ENCODE measurements at places on chromosomes 7 and 10.

- DNase-seq: no peak
These were observed 30.8 kb downstream of the UMAD1 start for GRCh38 chr7:7671361-7671760.

- DNase-seq: no peak
These were observed 43.2 kb downstream of the MCMBP start for GRCh38 chr10:119829429-119829828.

DNA sequence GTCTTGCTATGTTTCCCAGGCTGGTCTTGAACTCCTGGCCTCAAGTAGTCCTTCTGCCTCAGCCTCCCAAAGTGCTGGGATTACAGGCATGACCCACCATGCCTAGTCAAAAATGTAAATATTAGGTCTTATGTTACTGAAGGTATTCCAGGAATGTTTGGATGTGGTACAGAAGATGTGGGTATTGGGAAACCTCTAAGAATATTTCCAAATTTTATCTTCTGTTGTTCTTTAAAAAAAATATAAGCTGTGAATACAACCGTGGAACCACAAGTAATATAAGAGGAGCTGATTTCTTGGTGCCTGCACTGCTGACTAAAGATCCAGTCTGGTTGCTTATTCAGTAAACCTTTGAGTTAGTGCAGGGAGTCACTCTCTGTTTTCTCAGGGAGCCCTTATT lies 178.3 kb downstream of the AUTS2 start:
- DNase-seq: no peak

- DNase-seq: no peak
These were observed 443.7 kb upstream of the GRM3 start for GRCh38 chr7:86199881-86200614.

GRCh38 chr7:2438186-2438585 lies 34.8 kb downstream of the CHST12 start:
- no peak for DNase-seq

DNA sequence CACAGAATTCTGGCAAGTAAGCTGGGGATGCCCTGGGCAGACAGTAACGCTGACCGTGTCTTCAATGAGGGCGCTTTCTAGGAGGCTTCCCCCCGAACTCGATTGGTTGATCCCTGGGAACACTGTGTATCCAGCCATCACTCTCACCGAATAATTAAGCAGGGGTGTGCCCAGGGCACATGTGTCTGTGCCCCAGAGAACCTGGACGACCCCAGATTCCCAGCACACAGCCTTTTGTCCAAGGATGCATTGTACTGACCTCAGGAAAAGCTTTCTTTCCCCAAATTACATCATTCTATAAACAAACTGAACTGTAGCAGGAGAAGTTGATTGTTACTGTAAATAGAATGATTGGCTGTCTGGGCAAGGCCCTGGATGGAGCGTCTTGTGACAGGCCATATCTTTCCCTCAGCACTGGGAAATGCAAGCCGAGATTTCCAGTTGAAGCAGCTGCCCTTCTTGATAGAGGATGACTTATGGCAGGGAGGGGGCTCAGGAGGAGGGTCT lies 6.6 kb upstream of the DEPP1 start:
- no peak for DNase-seq

DNA sequence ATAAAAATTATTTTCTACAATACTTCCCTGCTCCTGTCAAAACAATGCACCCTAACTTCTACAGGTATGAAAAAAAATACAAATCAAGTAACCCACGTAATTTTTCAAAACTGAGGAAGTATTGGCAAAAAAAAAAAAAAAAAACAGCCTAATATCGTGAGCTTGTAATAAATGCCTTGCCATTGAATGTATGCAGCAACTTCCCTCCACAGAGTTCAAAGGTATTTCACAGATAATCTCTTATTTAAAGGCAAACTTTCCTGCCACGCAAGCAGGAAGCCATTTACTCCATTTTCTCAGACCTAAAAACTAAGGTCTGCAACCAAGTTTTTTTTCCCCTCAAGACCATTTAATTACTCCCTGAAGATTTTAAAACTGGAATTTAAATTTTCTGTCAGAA lies 642 bp upstream of the AGR2 start:
- DNase-seq: no peak

GRCh38 chr10:86747796-86748581 lies 8.4 kb upstream of the BMPR1A start:
- no peak for DNase-seq

GRCh38 chr10:127523476-127523875 lies 25.6 kb upstream of the NPS start:
- no peak for DNase-seq

DNA sequence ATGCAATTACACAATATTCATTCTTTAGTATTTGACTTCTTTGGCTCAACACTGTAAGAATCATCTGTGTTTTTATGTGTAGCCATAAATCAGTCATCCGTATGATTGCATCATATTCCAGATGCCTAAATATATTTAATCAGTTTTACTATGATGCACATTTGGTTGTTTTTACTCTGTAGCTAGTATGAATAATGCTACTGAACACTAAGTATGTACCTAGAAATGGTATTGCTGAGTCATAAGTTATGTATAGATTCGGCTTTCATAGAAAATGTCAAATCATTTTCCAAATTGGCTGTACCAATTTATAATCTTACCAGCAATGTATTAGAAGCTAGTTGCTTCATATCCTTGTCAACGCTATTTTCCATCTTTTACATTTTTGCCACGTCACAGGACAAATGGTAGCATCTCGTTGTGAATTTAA lies 197.3 kb upstream of the PLXNA4 start:
- DNase-seq: no peak

- no peak for DNase-seq
These were observed 129.6 kb downstream of the TNS3 start for GRCh38 chr7:47452295-47452694.

GRCh38 chr7:76296743-76297740 lies 5.4 kb upstream of the HSPB1 start:
- no peak for DNase-seq

DNA sequence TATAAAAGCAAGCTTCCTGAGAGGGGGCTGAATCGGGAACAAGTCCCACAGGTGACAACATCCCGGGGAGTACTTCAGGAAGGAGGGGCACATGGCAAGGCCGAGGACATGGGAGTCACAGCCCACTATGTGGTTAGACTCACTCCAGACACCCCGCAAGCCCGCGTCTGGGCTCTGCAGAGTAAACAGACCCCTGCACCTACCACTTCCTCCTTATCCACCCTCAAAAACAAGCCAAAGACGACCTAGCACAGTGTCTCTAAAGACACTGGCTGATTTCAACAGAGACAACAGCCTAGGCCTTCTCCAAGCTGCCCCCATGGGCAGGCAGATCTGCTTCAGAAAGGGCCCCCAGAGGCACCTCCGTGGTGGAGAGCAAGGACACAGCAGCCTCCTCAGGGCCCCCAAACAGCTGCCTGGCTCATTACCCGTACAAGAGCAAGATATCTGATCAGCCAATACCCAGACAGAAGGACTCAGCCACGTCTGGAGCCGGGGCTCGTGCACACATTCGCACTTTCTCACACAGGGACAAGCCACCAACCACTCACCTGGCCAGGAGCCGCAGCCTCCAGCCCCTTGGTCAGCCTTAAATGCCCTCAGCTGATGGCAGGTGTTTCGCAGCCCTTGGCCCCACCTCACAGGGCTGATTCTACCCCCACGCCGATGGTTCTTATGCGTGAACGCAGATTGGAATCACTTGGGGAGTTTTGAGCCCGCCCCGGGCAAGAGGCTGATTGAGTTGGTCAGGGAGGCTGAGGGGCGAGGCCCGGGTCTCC lies 10.7 kb upstream of the KPNA7 start:
- DNase-seq: no peak

DNA sequence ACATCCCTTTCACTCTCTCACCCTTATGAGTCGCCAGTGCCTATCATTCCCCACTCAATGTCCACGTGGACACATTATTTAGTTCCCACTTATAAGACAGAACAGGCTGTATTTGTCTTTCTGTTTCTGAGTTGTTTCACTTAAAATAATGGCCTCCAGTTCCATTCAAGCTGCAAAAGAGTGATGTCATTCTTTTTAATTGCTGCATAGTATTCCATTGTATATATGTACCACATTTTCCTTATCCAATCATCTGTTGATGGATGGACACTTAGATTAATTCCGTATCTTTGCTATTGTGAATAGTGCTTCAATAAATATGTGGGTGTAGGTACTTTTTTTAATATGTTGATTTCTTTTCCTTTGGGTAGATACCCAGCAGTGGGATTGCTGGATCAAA lies 79.1 kb downstream of the ZNF365 start:
- DNase-seq: no peak

- DNase-seq: no peak
These were observed 174.3 kb downstream of the TCERG1L start for GRCh38 chr10:131137223-131137622.

GRCh38 chr7:74482629-74483401 lies 29.1 kb downstream of the GTF2IRD1 start:
- DNase-seq: no peak

DNA sequence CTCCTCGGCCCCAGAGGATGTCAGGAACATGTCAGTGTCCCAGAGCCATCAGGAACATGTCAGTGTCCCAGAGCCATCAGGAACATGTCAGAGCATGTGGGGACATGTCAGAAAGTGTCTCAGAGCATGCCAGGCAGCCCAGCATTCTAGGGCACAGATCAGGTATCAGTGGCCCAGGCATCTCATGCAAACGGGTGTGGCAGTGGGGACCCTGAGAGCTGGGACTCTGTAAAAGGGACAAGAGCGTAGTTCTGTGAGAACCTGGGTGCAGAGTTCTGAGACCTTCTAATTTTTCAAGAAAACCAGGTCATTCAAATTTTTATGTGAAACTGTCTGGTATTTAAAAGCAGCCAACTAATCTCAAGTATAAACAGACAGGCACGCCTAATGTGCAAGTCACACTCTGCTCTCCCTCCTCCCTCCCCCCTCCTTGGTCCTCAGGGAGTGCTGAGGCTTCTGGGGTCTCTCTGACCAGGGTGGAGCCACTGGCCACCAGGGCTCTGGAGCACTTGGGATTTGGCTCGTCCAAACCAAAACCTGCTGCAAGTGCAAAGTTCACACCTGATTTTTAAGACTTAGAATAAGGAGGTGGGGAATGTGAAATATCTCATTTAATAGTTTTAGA lies 64.6 kb downstream of the ALOX5 start:
- DNase-seq: no peak

GRCh38 chr10:97718659-97719142 lies 5.2 kb downstream of the MARVELD1 start:
- DNase-seq: no peak

- DNase-seq: no peak
These were observed 23.6 kb downstream of the FAM3C start for GRCh38 chr7:121372376-121373010.

DNA sequence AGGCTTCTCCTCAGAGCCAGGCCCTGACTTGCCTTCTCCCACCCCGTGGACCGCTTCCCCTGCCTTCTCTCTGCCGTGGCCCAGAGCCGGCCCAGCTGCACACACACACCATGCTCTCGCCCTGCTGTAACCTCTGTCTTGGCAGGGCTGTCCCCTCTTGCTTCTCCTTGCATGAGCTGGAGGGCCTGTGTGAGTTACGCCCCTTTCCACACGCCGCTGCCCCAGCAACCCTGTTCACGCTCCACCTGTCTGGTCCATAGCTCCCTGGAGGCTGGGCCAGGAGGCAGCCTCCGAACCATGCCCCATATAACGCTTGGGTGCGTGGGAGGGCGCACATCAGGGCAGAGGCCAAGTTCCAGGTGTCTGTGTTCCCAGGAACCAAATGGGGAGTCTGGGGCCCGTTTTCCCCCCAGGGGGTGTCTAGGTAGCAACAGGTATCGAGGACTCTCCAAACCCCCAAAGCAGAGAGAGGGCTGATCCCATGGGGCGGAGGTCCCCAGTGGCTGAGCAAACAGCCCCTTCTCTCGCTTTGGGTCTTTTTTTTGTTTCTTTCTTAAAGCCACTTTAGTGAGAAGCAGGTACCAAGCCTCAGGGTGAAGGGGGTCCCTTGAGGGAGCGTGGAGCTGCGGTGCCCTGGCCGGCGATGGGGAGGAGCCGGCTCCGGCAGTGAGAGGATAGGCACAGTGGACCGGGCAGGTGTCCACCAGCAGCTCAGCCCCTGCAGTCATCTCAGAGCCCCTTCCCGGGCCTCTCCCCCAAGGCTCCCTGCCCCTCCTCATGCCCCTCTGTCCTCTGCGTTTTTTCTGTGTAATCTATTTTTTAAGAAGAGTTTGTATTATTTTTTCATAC lies 38.0 kb downstream of the LIMK1 start:
- DNase-seq: no peak

- peak; percentile 34 for DNase-seq
These were observed 1.0 kb downstream of the PFKP start for GRCh38 chr10:3068201-3068967.

GRCh38 chr10:5496261-5497250 lies 2.8 kb downstream of the CALML5 start:
- DNase-seq: no peak

DNA sequence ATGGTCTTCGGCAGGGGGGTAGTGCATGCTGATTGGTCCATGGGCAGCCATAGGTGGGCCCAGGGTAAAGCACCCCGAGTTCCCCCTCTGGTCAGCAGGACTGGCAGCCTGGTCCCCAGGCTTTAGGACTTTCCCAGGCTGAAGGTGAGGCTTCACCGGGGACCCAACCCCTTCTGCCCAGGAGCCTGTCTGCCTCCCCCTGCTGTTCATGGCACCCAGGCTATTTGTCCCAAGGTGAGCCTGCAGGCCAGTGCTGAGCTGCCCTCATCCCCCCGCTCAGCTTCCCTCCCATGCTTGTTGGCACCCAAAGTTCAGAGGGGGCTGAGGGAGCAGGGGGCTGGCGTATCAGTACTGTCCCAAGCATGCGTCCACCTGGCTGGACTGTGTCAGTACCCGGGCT lies 38.5 kb upstream of the ZNRF2 start:
- DNase-seq: no peak

DNA sequence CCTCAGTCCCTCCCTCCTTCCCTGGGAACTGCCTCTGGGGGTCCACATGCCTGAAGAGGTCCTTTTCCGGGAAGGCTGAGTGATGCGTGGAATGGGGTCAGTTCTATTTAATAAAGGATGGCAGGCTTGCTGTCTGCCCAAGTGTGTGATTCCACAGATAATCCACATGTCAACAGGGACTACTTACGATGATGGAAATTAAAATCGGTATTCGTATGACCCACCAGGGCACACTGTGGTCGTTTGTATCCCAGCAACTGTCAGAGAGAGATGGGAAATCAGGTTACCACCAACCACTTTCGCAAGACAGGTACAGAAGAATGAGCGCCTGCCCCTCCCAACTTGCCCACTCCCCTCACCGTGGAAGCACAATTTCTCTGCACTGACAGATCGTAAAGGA lies 110.3 kb downstream of the VIPR2 start:
- DNase-seq: no peak

DNA sequence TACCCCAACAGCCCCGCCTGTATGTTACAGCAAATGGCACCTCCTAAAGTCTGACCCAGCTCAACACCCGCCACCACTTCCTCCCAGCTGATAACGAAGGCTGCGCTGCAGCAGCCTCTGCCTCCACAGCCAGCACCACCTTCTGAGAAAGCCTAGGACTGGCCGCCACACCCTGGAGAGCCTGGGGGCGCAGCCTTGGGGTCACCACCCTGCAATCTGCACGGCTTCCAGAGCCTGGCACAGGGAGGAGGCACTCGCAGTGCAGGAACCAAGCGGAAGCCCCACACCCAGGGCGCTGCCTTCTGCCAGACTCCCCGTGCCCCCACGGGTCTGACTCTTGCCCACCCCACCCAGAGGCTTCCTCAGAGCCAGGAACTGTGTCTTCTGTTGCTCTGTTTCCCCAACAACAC lies 112.5 kb downstream of the MAD1L1 start:
- DNase-seq: peak; percentile 28

- no peak for DNase-seq
These were observed 34.0 kb downstream of the IMMP2L start for GRCh38 chr7:111528331-111528730.

All from activated CD4-positive, alpha-beta T cell treated with anti-CD3 and anti-CD28 coated beads, Interleukin-2, amount 50 U/mL, for 1 hour (primary cell).